Fibroblast of pulmonary artery (primary cell): ENCODE measurements at places on chromosomes 11 and 22.
A peak's percentile ranks its signal among the peaks of the same experiment; 100 is the strongest.

DNA sequence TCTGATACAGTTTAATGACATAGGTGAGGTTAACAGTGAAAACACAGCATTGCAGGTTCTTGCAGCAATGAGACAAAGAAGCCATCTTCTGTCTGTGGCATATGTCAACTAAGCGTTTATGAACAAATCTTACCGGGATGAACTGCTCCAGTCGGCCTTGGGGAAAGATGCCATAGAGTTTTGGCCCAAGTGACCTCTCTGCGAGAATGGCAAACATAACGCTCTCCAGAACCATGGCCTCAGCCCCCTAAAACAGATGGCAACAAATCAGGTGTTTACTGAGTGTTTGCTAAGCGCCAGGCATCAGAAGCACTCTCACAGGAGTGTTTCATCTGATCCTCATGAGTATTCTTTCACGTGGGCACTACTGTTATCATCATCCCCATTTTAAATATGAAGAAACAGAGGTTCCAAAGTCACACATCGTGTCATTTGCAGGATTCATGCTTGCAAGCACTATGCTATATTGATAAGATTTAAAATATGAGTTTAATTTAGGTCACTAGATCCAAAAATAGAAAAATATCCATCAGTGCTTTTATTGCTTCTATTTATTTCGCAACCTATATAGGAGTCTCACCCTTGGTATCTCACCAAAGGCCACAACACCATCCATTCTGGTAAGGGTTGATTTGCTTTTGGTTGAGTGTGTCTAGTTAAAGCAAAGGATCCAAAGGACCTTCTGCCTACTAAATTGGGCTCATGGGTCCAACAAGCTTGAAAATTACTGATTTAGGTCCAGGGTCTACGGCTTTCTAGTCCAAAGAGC, 35.9 kb downstream of the TCIRG1 start:
- DNase-seq, result no peak

DNA sequence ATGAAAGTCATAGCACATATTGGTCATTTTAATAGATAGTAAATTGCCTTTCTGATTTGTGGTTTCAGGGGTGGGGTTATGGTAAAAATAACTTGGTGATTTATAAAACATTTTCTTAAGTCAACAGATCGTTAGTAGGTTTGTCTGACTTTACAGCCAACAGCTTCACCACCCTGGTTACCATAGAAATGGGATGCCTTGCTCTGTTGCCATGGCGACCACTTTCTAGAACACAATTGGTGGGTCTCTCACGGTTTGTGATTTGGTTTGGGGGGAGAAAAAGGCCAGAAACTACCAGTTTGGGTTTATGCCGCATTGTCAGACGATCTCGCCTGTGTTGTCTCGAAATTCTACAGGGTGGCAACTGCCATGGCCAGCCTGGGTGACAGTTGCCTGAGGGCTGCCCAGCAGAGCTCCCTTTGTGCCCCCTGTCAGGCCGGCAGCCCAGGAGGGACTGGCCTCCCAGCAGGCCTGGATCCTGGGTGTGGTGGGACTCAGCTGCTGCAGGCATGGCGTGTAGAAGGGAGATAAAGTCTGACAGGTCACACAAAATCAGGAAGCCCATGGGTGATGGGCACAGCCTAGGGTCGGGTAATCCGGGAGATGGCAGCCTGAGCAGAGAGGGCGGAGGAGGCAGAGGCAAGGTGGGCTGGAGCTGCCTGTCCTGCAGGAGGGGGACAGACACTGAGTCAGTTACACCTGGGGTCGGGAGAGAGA, 30.9 kb downstream of the KCNC1 start:
- no peak for DNase-seq

DNA sequence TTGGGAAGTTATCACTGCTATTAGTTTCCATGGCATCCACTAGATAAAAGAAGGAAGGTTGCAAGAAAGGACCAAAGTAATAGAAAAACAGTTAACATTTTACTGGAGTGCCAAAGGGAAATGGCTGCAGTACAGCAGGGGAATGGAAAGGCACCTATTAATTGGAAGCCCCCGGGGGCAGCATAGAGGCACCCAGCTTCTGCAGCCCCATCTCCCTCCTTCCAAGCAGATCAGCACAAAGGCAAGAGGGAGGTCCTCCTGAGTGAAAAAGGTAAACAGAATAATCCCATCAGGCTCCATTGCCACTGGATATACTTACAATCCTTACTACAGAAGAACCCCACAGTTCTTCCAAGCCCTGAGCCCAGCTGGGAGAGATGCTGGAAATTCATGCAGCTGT, 887.1 kb downstream of the DLG2 start:
- no peak for DNase-seq

GRCh38 chr11:33642461-33643166, 58.0 kb downstream of the C11orf91 start:
- no peak for DNase-seq

GRCh38 chr11:38013157-38013556, 1415.1 kb upstream of the RAG2 start:
- no peak for DNase-seq

DNA sequence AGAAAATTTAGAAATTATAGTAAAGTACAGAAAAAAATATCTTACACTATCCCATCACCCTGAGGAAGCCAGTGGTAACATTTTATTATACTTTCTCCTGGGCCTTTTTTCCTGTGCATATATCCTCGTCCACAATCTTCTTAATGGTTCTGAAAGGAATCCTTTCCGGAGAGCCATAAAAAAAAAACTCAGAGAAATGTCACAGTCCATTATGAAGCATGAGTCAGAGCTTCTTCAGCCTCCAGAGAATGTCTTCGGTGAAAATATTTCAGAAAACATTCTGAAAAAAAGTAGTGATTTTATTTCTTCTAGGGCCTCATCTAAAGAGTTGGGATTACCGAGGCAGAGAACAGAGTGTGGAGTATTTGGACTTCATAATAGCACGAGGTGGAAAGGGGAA, 163.4 kb downstream of the INSC start:
- peak; percentile 6 for DNase-seq

DNA sequence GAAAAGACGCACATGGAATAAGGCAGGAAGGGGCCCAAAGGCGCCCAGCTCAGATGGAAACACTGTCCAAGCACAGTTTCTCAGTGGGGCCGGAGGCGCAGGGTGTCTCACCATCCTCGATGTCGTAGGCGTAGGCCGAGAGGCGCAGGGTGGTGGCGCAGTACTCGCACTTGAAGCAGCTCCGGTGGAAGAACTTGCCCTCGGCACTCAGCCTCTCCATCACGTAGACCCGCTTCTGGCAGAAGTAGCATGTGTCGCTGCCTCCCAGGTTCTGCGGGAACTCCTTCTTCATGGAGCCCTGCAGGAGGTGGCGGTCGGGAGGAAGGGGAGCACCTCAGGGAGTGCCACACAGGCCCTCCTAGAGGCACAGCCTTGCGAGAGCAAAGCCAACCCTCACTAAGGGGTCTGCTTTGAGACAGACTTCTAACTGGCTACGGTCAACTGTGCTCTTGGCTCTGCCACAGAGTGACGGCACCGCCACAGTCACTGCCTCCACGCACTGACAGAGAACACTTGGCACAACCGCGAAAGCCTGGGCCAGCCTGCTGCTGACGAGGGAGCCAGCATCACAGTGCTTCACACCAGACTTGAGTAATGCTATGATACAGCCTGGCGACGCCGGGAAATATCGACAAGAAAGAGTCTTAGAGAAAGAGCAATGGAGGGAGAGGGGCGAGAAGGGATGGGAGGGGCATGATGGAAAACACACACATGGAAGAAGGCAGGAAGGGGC, 97.6 kb upstream of the BID start:
- DNase-seq, result no peak

- peak; percentile 83 for DNase-seq
These were observed 13.4 kb downstream of the SYT7 start for GRCh38 chr11:61567286-61568061.

DNA sequence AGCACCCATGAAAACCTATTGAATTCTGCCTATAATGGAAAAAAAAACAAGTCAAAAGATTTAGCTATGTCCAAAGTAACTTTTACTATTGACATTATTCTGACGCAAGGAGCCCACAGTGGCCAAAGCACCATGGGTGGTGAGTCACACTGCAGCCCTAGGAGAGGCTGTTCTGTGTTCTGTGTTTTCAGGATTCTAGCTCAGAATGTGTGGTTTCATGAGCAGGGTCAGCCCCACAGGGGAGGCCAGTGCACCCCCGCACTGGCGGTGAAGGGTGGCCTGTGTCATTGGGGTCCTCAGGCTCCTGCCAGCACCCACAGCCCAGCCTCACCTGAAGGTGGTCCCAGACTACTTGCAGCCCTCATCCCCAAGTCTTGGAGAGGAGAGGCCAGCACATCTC, 112.2 kb downstream of the BRD1 start:
- no peak for DNase-seq

DNA sequence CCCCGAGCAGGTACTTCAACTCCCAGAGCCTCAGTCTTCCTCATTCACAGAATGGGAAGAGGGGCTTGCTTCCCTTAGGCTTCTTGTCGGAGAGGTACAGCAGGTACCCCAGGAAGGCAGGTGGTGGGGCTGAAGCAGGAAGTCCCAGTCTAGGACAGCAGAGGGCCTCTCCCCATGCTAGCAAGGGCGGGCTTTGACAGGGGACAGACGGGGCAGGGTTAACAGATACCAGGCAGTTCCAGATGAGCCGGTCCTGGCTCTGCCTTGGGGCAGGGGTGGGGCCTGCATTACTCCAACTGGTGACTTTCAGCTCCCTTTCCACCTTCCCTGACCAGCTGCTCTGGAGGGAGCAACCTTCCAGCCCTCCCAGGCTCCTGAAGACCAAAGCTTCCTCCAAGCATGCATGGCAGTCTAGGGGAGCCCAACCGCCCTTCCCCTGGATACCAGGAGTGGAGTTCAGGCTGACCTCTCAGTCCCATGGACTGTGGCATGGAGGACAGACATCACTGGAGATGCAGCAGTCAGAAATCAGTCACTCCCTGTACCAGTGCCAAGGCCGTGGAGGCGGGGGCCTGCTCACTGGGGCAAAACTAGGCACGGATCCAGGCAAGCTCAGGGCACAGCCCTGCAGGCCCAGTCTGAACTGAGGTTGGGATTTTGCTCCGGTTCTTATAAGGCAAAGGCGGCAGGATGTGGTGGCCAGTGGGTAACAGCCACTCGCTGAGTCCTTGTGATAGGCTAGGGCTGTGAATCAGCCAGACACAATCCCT, 60.5 kb downstream of the NAT10 start:
- no peak for DNase-seq

DNA sequence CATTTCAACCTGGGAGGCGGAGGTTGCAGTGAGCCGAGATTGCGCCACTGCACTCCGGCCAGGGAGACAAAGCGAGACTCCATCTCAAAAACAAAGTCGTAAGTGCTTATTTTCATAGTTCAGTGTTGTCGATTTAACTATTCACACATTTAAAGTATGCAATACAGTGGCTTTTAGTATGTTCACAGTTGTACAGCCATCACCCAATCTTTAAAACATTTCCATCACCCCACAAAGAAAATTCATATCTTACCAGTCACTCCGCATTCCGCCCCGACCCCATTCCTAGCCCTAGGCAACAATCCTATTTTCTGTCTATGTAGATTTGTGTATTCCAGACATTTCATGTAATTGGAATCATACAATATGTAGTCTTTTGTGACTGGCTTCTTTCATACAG, 11.9 kb downstream of the IPO7 start:
- no peak for DNase-seq

GRCh38 chr11:94845622-94846021, 77.5 kb downstream of the AMOTL1 start:
- no peak for DNase-seq

GRCh38 chr11:125943661-125944349, 2.0 kb upstream of the VSIG10L2 start:
- no peak for DNase-seq

DNA sequence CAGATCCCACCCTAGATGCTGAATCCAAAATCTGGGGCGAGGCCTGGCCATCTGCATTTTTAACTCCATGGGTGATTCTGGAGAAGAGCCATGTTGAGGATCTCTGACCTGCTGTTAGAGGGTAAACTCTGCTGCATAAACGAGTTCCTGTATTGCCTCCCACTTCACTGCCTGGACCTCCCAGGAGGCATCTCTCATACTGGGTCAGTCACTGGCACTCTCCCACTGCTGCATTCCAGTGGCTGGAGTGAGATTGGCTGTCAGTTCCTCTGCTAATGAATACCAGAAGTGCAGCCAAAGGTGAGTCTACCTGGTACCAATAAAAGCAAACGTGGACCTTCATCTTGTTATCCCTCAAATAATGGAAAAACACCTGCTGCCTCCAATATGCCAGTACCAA, 10.3 kb downstream of the POLDIP3 start:
- DNase-seq, result peak; percentile 33

DNA sequence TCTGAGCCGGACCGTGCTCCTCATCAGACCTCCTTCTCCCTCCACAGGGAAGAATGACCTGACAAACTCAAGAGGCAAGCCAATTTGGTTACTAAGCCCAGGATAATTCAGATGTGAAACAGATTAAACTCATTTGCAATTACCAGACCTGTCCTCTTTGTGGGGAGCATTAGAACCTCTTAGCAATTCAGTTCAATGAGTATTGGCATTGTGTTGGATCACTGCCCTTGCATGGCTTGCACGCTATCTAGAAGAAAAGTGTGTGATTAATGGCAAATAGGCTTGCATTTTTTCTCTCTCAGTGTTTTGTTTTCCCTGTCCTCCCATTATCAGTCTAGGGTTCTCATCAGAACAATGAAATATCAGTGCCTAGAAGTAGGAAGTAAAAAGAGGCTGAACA, 365.6 kb downstream of the OPCML start:
- DNase-seq, result no peak

DNA sequence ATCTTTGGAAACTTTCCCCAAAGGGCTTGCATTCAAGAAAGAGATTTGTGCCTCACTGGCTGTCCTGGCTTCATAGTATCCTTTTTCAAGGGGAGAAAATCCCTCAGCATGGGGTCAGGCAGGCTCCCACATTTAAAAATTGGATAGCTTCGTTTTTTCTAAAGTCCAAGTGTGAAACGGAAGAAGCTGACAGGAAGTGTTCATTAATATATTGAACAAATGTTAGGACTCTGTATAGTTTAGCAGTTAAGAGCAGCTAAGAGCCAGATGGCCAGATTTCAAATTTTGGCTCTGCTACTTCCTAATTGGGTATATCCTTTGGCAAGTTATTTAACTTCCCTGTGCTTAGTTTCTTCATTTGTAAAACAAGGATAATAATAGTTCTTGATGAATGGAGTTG, 354.9 kb upstream of the FAT3 start:
- DNase-seq, result no peak

GRCh38 chr22:30523646-30524489, 18.4 kb upstream of the SEC14L4 start:
- no peak for DNase-seq

DNA sequence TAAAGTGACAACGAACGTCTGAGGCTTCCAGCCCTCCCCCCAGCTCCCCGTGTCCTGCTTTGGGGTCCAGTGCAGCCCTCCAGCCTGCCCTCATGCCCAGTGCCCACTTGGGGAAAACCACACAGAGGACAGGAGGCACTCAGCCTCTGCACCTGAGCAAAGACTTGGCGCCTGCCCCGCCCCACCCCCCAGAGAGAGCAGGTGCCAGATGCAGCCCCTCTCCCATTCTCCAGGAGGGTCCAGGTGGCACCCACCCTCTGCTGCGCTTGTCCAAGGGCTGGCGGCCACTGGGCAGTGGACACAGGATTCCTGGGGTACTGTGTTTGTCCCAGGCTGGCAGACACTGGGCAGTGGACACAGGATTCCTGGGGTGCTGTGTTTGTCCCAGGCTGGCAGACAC, 15.7 kb downstream of the RNH1 start:
- DNase-seq, result no peak

- no peak for DNase-seq
These were observed 171.0 kb upstream of the NECTIN1 start for GRCh38 chr11:119899997-119900396.

GRCh38 chr11:76208438-76209374, 2.4 kb upstream of the WNT11 start:
- DNase-seq, result peak; percentile 31
